ENCODE measurements at places on chromosomes 1 and 21.

DNA sequence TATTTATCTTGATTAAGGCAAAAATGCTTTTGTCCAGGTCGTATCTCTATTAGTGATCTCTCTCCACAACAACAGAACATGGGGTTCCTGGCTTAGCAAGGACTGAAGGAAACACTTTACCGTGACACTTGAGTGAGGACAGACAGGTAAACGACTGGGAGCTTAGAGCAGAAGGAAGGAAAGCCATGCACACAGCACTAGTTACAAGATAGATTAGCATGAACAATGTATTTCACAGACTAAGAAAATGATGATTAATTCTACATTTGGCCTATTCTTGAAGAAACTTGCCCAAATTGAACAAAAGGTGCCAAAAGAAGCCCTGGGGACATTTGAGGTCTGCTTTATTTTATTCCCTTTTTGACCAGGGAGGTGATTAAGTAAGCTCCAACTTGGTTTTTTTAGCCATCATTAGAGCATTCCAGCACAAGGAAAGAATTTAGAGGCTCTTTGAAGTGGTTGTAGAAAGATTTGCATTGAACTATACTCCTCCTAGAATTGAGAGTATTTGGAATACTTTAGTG, 248.5 kb downstream of the USP25 start:
- DNase-seq, result no peak

DNA sequence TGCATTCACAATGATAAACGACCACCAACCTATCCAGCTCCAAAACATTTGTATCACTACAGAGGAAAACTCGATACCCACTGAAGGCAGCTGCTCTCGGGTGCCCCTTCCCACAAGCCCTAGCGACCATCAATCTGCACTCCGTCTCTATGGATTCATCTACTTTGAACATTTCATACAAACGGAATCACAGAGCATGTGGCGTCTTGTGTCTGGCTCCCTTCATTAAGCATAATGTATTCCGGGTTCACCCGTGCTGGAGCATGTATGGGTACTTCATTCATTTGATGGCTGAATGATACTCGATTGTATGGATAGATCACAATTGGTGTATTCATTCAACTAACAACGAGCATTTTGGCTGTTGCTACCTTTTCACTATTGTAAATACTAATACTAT, 340.2 kb downstream of the SMYD3 start:
- DNase-seq, result no peak

DNA sequence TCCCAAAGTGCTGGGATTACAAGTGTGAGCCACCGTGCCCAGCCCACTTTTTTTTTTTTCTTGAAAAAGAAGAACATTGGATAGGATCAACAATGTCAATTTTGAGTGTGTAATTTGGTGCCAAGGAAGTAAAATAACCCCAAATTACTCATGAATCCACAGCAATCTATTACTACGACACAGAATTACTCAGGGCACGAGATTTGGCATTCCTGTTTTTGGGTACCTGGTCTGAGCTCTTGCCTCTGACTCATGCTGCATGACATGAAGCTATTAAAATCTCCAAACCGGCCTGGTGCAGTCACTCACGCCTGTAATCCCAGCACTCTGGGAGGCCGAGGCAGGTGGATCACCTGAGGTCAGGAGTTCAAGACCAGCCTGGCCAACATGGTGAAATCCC, 10.4 kb downstream of the RNF19B start:
- DNase-seq, result no peak

- DNase-seq, result no peak
These were observed 96.1 kb downstream of the CHD1L start for GRCh38 chr1:147338571-147338970.

DNA sequence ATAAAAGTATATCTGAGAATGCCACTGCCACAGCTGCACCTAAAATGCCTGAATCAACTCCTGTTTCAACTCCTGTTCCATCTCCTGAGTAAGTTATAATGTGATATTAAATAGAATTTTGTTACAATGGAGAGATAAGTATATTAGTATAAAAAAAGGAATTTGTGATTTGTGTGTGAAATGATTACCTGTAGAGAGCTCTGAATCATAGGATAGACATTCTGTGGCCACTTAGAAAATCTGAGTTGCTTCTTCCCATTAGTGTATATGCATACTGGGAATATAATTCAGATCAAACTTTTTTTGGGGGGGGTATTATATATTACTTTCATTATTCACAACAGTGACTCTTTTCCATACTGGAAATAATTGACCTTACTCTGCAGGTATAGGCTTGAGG, 52.9 kb downstream of the SUCO start:
- no peak for DNase-seq

GRCh38 chr21:43829575-43830119, 35.4 kb upstream of the AGPAT3 start:
- DNase-seq, result no peak

DNA sequence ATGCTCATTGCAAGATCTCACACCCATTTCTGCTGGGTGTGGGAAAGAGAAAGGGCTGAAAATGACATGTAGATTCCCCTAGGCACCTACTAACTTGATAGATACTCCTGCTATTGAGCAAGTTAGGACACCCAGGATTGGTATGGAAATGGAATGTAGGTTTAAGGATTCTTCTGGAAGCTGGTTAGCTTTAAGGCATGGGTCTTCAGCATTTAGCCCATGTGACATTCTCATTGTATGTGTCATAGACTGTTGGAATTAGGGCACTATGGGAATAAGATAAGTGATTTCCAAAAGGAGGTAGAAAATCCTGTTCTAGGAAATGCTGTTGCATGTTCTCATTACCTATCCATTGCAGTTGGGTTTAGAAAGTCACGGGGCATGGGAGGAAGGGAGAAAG, 76.2 kb downstream of the DISC1 start:
- no peak for DNase-seq

- DNase-seq, result no peak
These were observed 27.3 kb downstream of the F11R start for GRCh38 chr1:160993544-160994193.

- DNase-seq, result no peak
These were observed 6.1 kb upstream of the CDC73 start for GRCh38 chr1:193115629-193116227.

- DNase-seq, result no peak
These were observed 361.1 kb upstream of the CHRM3 start for GRCh38 chr1:239025223-239025622.

- DNase-seq, result no peak
These were observed 233.0 kb upstream of the RAB4A start for GRCh38 chr1:229037806-229038405.

DNA sequence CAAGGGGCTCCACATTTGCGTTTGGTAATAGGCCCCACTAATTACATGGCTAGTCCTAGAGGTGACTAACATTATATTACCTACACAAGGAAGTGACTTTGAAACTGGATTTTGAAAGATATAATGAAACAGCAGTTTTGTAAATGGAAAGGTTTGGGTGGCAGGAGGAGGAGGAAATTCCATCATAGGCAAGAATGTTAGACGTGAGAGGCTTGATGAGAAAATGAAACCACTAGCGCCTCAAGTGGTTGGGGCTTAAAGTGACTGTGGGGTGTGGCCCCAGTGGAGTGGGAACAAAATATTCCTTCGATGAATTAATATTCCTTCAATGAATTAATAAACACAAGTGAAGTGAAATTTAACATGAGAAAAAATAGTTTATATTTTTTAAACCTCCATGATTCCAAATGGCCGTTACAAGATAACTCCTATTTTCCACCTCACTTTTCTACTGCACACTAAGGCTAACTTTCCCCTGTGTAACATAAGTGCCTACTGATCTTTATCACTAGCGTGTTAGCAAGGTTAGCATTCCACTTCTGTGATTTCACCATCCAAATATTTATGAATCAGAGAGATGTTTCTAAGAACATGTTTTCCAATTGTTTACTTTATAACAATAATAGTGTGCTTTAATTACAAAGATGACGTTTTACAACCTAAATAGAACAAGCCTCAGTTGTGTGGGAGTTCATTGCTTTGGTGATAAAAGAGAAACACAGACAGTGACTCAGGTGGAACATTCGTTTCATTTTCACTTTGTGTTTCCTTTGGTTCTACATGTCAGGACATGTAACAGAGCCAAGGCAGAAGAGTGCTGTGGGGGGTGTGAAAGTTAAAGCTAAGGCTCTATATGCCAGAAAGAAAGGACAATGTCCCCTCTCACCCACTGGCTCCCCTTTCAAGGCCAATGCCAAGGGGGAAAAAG, 12.5 kb upstream of the ATF3 start:
- peak; percentile 56 for DNase-seq

DNA sequence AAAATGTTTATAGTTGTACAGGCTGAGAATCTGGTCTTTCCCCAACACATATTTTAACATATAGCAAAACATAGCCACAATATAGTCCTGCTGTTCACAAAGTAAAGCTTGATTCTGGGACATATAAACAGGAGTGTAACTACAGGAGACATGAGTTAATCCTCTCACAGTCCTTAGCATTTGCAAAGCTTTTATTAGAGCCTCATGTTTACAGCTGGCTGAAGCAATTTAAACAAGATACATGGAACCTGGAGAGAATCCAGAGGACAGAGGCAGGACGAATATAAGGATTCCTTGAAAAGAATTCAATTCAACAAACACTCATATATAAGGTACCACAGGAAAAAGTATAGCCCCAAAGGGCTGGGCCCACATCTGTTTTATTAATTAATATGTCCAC, 163.4 kb downstream of the ADGRL4 start:
- DNase-seq, result no peak

DNA sequence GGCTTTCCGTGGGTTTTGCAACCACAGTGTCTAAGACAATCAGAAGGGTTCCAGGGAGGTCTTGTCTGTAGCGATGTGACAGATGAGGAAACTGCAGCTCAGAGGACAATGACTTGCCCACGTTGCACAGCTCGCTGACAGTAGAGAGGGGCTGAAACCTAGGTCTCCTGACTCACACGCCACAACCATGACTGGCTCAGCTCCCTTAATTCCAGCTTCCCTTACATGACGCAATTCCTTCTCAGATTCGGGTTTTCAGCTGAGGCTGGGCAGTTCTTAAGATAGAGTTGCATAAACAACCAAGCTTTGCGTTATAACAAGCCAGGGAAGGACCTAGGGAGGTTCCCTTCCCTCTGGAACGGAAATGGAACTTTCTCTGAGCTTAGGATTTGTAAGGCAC, 36.3 kb downstream of the DHCR24 start:
- no peak for DNase-seq

DNA sequence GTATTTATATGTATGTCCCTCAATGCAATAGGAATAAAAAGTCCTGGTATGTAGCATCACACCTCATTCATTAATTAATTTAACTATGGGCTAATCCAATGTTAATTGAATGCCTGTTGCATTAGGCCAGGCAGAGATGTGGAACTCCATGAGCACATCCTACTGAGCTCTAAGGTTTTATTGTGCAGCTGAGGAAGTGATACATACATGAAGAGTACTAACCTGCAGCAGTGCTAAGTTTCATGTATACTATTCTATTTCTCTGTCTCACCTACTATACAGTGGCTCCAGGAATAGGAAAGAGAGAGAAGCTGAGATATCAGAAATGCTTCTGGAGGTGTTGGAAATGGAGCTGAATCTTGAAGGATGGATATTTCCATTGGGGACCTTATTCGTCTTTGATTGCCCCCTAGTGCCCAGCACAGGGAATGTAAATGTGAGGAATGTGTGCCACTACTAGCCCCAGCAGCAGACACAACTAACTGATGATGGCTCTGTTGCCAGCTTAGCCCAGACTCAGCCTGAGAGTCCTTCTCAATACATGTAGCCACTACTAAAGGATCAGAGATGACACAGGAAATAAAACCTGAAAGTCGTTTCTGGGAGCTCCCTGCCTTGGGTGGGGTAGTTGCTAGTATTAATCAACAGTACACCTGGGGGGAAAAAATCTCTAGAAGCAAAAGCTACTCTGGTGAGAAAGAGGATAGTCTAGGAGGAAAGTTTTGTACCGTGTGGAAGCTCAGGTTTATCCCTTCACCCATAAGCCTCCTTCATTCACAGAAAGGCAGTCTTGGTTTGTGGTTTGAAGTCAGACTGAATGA, 173.3 kb upstream of the FOXD3 start:
- DNase-seq, result no peak

- DNase-seq, result no peak
These were observed 32.7 kb downstream of the ALG14 start for GRCh38 chr1:95040032-95040525.

- no peak for DNase-seq
These were observed 240.7 kb upstream of the HOOK1 start for GRCh38 chr1:59574085-59574484.

DNA sequence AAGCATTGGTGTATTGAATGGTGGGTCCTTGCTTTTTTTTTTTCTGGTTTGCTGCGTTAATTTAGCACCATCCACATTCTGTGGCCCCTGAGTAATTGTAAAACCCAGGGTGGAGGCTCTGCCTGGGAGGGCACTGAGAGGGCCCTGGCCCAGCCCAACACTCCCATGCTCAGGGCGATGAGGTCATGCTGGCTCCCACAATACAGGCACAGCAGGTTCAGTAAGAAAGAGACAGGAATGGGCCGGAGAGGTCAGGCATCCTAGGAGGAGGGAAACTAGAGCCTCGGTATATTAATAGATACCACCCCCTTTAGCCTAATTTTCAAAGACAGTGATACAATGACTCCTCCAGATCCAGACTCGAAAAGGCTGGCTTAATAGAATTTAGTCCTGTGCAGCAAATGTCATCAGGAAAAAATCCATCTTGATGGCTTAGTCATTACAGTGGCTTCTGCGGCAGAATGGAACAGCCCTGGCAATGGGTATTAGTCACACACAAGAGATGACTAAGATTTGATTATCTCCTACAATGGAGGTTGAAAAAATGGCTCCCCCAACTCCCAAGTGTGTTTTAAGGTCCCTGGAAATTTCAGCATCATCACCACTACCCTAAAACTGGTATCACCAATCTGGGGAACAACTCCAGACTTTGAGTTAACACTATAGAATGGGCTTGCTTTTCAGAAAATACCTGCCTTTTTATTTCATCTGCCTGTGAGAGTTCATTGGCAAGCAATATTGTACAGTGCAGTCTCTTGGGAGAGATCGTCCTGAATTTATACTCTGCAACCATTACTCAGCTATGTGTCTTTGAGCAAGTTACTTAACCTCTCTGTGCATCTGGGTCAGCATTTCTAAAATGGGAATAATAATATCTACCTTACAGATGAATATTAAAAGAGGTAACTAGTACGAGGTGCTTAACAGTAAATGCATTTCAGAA, 43.9 kb upstream of the LYST start:
- peak; percentile 43 for DNase-seq

DNA sequence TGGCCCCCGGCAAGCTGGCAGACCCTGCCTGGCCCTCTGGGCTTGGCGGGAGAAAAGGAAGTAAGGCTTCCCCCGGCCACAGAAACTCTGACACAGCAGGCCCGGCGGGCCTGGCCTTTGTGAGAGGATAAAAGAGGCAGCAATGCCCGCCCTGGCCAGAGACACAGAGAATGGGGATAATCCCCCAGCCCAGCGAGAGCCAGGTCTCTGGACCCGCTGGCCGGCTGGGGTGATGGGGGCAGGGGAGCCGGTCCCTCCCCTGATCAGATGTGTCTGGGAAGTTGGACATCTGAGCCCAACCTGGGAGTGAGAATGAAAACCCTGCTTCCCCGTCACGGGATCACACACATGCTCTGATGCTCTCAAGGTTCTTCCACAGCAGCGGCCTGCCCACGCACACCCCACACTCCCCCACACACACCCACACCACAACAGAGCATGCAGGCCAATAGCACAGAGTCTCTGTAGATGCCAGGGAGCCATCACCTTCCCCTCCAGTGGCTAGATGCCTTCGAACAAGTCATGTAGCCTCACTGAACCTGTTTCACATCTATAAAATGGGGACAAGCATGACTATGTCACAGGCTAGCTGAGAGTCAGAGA, 4.2 kb downstream of the RSPO1 start:
- no peak for DNase-seq

GRCh38 chr1:98919652-98920051, 85.0 kb downstream of the PLPPR5 start:
- DNase-seq, result no peak

GRCh38 chr1:3543076-3544039, 68.0 kb downstream of the MEGF6 start:
- DNase-seq, result no peak
